ENCODE measurements at places on chromosomes 2 and 18. TPM values are rescaled to one million over a fixed set of nuclear protein-coding genes. Genes with fewer than 3 reads are reported as not detected.

DNA sequence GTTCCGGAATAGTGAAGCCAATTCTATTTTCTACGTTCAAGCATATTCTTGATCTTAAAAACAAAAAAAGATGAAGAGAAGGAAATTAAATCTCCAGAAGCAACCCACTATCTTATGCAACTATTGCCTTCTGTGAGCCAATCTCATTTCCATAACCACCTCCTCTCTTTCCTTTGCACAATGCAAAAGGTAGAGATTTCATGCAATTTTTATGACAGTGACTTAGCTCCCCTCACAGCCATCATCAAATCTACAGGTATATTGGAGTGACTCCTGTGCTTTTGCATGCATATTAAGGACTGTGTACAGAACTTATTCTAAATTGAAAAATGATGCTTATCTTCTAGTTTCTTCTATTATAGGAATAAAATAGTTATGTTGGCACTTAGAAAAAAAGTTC, 191.8 kb downstream of the DCC start:
- DNase-seq: no peak

GRCh38 chr2:83900862-83901261, 558.2 kb downstream of the SUCLG1 start:
- DNase-seq: peak; percentile 2

DNA sequence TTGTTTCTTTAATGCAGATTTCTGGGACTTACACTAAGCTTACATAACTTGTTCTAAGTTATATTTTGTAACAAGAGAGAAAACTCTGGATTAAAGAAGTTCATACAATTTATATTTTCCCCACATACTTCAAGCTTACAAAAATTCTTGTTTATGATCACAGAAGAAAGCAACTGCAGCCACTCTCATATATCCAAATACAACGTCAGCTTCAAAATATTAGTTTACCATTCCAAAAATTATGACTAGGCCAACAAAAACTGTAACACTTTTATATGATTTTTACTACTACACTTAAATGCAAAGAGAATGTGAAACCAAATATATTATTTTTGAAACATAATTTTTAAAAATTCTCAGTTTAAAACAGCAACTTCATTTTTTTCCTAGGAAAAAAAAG, 30.9 kb downstream of the LPIN2 start:
- no peak for DNase-seq

- no peak for DNase-seq
Measured at GRCh38 chr2:179853108-179853507, 8.3 kb downstream of the ZNF385B start.

DNA sequence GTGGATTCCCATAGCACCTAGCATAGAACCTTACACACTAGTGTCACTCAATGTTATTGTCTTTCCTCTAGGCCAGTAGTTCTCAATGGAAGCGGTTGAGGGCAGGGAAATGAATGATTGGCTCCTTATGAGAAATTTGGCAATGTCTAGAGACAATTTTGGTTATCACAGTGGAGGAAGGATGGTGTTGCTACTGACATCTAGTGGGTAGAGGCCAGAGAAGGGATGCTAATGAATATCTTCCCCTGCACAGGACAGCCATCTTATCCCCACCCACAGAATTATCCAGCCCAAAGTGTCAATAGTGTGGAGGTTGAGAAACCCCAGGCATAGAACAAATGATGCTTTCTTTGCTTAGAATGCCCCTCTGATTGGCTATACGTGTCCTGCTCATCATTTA, 15.8 kb downstream of the C18orf63 start:
- peak; percentile 51 for DNase-seq

DNA sequence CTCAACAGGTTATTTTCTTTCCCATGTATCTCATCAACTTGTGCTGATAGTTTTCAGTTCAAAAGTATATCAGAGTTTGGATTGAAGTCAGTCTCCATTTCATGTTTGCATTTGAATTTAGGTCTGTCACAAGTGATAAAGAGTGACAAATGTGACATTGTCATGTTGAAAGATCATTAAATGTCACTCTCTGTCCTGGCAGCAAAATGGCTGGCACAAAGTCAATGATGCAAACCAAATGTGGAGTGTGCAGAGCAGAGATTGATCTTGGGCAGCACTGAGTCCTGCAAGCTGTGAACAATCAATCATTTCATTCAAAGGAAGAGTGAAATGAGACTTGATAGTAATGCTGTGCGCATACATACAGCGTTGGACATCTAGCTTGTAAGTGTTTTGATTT, 421.8 kb upstream of the CDH7 start:
- DNase-seq: no peak

DNA sequence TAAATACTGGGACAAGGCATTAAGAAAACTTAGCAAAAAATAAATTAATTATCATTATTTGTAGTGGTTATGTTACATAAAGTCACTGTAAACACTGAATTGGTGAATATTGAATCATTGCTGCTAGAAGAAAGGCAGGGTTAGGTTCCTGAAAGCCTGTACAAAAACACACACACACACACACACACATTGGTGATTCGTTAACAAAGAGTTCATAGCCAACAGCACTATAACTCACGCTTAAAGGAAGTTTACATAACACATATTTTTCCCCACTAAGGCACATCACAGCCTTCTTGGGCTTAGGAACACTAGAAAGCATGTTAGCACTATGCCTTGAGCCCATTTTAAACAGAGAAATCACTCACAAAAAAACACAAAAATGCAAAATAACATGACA, 690.0 kb upstream of the PIK3C3 start:
- peak; percentile 84 for DNase-seq

DNA sequence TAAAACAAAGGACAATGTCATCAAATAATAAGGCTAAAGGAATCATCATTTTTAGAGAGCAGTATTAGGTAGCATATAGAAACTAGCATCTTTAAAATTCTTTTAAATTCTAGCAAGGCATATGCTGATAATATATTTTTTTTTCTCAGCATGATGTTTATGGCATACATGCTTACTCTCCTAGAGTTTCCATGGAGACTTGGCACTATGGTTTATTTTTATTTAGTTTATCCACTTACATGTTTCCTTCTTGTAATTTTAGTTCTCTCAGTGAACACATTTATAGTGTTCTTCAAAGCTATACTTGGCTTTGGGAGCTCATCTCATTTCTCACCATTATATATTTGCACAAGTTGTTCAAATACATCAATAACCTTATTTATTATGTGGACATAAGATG, 413.8 kb upstream of the LINC00305 start:
- no peak for DNase-seq

DNA sequence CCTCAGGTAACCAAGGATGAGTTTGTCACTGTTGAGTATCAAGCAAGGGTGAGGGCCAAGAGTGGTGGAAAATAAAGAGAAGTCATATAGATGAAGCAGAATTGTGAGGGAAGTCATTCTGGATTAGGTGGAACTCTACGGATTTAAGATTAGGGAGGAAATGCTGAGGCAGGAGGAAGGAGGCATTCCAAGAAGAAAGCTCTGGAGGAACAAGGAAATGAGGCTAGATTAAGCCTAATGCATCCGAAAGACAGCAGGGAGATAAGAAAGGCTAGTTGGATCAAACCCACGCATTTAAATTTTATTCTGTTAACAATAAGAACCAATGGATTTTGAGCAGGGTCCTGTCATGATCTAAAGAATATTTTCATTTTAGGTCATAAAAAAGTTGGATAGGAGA, 681.2 kb downstream of the EPHA4 start:
- no peak for DNase-seq

- DNase-seq: peak; percentile 74
Measured at GRCh38 chr18:59783138-59783537, 85.9 kb upstream of the CCBE1 start.

- DNase-seq: no peak
Measured at GRCh38 chr2:15820927-15821326, 119.4 kb upstream of the MYCN start.

DNA sequence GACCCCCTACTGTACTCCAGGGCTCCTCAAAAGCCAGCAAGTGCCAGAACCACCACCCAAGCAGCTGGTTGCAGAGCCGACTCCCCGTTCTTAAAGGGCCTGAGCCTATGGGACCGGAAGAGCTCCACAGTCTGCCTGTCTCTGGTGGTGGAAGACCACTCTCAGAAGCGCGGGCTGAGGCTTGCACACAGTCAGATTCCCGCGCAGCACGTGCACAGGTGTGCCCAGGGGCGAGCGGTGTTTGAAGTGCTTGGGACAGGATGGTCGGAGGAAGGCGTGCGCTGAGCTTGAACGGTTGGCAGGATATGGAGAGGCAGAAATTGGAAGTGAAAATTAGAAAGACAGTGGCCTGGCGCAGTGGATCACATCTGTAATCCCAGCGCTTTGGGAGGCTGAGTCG, 64.8 kb downstream of the CYP26B1 start:
- DNase-seq: no peak

Gene NAT8
- total RNA-seq: not detected

DNA sequence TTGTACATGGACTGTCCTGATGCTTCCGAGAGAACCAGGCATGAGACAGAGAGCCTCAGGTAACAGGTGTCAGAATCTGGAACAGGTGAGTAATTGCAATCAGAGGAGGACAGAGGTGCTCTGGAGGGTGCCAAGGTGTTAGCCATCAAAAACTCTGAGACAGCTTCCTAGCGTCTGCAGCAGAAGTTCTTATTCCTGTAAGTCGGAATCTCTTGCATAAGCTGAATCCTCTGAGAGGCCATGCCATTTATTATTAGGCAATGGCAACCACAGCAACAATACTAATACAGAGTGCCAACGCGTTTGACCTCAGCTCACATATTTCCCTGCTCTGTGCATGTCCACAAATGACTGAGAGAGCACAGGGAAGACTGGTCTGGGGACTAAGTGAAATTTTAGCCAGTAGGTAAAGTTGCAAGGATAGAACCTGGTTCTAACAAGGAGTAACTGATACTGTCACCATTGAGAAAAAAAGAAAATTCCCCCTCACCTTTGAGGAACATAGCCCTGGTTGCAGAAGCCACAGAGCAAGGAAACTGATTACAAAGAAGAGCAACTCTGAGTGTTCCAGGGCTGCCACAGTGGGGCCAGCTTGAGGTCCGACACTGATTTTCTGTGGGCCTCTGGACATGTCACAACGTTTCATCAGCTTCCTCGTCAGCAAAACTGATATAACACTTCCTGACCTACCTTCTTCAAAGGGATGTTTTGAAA, 55.1 kb upstream of the ACSL3 start:
- no peak for DNase-seq

Gene TUBB8B
- total RNA-seq: not detected

- no peak for DNase-seq
Measured at GRCh38 chr2:8422450-8422800, 259.4 kb upstream of the ID2 start.

- DNase-seq: peak; percentile 8
Measured at GRCh38 chr2:62423235-62423634, 82.8 kb downstream of the TMEM17 start.

DNA sequence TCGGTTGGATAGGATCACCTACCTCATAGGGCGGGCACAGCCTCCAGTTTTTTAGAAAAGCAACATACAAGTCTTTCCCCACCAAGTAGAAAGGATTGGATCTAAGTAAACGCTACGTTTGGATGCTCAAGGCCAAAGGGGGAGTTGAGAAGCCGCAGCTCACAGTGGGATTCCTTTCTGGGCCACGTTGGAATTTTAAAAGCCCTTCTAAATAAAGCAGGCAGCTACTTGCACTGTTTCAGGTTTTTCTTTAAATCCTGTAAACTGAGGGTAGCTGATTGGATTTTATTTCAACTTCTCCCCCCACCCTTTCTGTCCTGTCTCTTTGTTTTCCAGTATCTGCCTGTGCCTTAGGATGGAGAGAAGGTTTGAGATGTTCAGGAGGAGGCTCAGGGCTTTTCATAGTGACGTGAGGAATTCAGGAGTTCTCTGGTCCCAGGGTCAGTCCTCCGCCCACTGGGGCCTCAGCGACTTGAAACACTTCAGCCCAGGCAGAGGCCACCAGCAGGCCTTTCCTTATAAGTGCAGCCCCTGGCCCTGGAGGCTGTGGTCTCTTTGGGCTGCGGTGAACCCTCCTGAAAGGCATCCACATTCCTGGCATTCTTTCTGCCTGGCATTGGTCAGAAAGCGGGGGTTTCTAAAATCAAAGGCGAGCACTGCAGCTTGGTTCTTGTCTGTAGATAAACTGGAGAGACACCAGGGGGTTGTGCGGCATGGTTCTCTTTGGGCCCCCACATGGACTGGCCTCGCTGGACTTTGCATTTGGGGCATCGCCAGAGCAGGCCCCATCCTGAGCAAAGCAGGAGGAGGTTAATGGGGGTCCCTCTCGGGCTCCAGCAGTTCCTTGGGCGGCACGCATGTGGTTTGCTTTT, 44.5 kb downstream of the SH3BP4 start:
- DNase-seq: peak; percentile 79

- DNase-seq: no peak
Measured at GRCh38 chr2:69545477-69545932, 98.0 kb downstream of the AAK1 start.

DNA sequence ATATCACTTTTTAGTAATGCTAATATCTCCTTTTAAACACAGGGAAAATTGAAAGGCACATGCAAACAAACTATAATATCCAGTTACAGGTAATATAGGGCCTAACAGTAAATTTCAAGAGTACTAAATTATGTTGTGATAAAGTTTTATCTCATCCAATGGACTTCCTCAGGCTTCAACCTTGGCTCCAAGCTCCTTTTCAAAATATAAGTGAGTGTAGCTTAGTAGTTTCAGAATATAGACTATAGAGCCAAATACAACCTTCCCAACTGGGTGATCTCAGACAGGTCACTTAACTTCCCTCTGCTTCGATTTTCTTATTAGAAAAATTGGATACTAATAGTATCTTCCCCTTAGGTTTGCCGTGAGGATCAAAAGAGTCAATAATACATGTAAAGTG, 93.5 kb upstream of the PARD3B start:
- no peak for DNase-seq

DNA sequence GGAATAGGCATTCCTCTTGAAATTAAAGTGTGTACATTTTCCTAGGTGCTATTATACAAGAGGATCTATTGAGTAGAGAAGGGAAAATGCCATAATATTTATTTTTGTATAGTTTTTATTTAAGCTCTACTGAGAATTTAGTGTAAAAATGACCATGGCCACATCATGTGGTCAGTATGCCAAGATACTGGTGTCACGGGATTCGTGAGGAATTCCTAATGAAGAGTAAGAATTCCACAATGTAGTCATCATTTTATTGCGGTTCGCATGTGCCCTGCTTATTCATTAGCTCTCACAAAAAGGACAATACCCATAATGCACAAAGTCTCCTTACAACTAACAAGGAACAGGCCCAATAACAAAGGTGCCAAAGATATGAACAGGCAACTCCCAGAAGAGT, 39.3 kb upstream of the PARD3B start:
- peak; percentile 52 for DNase-seq

Data from IMR-90 (cell line).